Head of caudate nucleus (tissue), 42 donors: ENCODE measurements at places on chromosomes 12 and 14.

- DNase-seq: no peak
These were observed 128.4 kb downstream of the FOXA1 start for GRCh38 chr14:37466623-37467088.

- DNase-seq: no peak
These were observed 568 bp upstream of the SIVA1 start for GRCh38 chr14:104752423-104752734.

DNA sequence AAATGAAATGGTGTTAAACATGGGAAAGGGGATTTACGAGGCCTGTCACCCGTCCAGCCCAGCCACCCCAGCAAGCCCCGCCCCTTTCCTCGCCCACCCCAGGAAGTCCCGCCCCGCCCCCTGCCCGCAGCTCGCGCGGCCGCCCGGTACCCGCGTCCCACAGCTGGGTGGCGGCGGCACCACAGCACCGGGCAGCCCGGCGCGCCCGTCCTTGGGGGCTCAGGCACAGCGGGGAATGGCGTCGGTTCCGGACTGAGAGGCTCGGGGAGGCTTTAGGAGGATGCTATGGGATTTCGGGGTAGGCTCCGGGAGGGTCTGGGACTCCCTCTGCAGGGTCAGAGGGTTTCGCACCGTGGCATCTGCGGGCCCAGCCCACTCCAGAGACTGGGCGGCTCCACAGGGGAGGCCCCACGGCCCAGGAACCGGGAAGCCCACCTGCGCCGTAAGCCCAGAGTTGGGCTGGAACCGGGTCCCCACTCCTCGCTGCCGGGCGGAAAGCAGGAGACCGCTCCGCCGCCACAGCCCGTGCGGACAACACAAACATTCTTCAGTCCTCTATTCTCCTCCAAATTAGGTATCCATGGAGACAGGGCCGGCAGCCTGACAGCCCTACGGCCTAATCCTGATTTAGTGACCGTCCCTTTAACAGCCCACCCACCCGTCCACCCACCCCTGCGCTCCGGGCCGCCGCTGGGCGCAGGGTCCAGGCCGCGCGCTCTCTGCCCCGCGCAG lies 1.4 kb downstream of the FIGNL2 start:
- DNase-seq: no peak

GRCh38 chr12:32303174-32303549 lies 96.2 kb upstream of the FGD4 start:
- no peak for DNase-seq

DNA sequence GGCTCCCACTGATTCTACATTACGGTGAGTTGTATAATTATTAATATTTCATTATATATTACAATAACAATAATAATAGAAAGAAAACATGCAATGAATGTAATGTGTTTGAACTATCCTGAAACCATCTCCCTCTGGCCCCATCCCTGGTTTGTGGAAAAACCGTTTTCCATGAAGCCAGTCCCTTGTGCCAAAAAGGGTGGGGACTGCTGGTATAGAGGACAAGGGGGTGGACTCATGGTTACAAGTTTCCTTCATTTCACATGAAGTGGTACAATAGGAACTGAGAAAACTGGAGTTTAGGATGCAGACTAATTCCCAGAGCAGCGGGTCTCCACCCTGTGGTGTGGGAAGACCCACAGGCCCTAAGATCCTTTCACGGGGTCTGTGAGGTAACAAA lies 3.0 kb upstream of the C1RL start:
- no peak for DNase-seq

GRCh38 chr12:117967512-117967911 lies 1.3 kb downstream of the KSR2 start:
- DNase-seq: peak; percentile 30

GRCh38 chr12:57524814-57525614 lies 2.4 kb downstream of the MBD6 start:
- peak; percentile 31 for DNase-seq

DNA sequence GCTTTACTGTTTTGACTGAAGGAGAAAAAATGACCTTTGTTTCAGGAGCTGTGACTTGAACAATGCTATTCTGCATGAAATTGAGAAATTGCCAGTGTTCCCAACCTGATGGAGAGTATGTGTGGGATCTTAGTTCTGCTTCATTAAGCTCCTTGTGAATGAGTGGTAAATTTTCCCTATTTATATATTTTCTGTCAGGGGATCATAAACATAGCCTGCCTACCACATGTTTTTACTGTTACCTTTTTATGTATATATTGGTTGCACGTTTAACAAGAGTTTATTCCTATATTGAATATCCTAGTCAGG lies 271.7 kb downstream of the PDZRN4 start:
- no peak for DNase-seq
